ENCODE measurements at places on chromosomes 11 and 22.

DNA sequence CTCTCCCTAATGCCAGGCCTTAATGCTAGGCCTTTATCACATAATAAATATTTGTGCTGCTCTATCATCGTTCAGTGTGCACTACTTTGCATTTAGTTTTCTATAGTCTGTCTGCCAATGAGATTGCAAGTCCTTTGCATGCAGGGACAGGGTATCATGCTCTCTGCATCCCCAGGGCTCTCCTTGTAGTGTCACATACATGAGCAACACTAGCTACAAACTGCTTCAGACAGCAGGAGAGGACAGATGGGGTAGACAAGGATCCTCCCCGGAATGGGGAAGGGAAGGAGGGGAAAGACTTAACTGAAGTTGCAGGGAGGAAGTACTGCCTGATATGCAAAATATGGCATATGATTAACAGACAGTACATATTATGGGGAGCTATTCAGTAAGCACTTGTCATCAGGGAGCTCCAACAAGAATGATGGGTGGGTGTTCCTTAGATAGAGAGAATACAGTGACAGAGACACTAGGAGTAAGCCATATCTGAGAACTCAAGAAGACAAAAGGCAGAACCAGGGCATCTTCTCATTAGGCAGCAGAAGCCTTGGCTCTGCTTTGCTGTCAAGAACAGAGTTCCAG is 42.8 kb downstream of the ZNF202 start:
- no peak for DNase-seq

DNA sequence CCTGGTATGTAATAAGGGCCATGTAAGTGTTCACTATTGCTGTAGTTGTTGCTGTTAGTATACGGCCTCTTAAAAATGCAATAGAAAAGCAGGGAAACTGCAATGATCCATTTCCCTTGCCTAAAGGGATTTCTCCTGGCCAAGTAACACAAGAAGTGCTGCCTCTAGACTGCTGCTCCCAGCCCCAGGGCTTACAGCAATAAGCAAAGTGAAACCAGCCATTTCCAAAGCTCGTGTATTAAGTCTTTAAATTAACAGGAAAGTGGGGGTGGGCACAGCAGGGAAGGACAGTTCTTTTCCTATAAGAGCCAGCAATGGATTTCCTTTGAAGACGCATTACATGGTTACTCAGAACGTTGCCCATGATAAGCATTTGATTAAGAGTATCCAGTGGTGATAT is 36.9 kb upstream of the WT1 start:
- DNase-seq: no peak

DNA sequence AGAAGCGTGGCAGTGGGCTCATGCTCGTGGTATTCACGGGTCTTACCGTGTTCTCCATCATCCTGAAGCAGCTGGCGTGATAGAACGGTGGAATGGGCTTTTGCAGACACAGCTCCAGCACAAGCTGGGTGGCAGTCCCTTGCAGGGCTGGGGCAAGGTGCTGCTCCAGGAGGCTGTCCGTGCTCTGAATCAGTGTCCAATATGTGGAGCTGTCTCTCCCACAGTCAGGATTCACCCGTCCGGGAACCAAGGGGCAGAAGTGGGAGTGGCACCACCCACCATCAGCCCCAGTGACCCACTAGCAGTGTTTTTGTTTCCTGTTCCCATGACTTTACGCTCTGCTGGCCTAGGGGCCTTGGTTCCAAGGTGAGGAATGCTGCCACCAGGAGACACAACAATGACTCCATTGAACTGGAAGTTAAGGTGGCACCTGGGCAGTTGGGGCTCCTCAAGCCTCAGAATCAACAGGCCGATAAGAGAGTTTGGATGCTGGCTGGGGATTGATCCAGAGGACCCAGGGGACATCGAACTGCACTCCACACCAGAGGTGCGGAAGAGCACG is 16.9 kb upstream of the CD81 start:
- DNase-seq: no peak

DNA sequence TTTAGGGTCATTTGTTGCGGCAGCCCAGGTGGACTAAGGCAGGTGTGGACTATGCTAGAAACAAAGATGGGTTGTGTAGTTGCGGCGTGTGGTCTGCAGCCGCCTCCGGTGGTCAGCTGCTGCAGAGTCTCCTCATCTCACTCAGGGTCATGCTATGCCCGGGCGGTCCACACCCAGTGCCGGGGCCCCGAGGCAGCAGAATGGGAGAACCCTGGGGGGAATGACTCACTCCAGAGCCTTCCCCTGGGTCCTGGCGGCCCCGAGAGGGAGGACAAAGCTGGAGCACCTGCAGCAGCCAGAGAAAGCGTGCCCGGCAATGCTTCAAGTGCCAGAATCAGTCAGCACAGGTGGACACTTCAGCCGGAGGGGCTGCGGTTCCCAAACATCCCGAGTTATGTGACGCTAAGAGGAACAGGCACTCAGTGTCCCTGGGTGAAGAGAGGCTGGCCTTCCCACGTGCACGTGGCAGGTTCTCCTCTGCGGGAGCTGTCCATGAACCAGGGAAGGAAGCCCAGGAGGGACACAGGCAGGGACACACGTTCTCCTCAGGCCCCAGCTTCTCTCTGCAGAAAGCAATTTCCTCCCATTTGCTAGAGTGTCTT is 289.6 kb upstream of the B3GAT1 start:
- no peak for DNase-seq

GRCh38 chr11:95088946-95089619 is 563 bp upstream of the ENDOD1 start:
- DNase-seq: no peak

- DNase-seq: no peak
These were observed 178.5 kb upstream of the ZBED5 start for GRCh38 chr11:11036185-11036847.

GRCh38 chr11:86623041-86623621 is 49.3 kb downstream of the ME3 start:
- no peak for DNase-seq

DNA sequence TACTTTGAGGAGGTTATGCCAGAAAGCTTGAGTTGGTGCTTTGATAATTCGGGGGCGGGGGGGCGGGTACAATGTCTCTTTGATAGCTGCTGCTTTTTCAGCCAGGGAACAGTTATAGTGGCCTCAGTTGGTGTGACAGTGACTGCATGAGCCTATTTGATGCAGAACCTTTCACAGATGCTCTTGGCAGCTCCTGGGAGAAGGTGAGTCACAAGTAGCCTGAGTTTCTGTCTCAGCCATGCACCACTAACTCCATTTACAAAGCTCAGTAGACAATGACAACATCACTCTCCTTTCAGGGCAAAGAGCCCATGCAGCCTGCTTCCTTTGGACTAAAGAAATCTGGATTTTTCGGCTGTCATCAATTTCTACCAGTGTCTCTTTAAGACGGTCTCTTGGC is 42.1 kb upstream of the SEZ6L start:
- DNase-seq: no peak

DNA sequence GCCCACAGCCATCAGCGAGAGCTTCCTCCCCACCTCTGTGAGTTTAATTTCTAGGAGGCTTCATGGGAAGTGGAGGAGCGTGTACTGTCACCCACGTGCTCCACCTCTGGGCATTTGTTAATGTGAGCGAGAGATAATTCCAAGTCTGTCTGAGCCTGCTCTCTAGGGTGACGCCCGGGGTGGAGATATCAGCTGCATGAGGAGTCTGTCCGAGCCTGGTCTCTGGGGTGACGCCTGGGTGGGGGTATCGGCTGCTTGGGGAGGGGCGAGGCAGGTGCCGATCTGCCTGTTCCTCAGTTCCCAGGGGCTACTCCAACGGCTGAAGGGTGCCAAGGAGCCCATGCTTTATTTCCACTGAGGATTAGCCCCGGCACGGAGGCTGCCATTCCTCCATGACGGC is 735.0 kb downstream of the BRD1 start:
- no peak for DNase-seq

DNA sequence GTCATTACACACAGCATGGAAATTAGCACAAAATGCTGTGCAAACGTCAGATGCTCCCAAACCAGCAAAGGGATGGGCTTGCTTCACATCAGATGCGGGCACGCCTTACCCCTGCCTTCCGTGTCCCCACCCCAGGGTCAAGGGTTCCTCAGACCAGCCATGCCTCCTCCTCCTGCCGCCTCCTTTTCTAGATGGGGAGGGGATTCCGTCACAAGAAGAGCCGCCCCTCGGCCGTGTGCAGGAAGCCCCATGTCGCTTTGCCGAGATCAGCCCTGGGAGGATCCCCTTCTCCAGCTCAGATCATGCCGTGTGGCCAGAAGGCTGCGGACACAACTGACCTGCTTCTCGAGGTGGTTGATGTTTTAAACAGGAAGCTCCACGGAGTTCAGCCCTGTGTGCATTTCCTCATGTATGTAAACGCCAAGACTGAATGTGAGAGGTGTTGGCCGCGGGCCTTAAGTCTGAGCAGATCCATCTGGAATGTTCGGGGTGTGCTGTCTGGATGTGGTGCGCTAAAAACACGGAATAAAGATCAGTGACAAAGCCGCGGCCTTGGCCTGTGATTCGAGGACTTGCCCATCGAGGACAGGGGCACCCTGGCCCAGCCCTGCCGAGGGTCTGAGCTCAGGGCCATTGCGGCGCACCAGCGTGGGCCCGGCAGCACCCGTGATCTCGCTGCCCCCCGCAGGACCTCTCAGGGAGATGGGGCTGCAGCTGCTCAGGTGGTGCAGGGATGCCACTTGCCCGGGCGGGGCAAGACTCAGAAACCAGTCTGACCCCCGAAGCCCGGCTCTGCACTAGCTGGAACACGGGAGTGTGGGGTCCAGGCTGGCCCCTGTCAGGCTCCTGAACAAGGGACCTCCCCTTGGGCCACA is 412.9 kb downstream of the TBC1D22A start:
- no peak for DNase-seq

DNA sequence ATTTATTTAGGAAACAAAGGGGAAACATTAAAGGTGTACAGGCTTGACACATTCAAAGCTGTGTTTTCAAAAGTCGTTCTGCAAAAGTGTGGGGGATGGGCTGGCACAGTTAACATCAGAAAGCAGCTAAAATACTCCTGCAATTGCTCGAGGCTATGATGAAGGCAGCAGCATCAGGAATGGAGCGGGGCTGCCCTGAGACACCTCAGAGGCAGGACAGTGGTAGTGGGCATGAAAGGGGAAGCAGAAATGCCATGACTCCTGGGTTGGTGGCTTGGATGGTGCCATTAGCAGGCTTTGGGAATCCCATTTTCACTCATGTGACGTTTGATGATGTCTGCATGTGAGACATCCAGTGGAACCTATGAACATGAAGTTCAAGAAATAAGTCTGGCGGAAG is 646 bp downstream of the NCAPD3 start:
- no peak for DNase-seq

DNA sequence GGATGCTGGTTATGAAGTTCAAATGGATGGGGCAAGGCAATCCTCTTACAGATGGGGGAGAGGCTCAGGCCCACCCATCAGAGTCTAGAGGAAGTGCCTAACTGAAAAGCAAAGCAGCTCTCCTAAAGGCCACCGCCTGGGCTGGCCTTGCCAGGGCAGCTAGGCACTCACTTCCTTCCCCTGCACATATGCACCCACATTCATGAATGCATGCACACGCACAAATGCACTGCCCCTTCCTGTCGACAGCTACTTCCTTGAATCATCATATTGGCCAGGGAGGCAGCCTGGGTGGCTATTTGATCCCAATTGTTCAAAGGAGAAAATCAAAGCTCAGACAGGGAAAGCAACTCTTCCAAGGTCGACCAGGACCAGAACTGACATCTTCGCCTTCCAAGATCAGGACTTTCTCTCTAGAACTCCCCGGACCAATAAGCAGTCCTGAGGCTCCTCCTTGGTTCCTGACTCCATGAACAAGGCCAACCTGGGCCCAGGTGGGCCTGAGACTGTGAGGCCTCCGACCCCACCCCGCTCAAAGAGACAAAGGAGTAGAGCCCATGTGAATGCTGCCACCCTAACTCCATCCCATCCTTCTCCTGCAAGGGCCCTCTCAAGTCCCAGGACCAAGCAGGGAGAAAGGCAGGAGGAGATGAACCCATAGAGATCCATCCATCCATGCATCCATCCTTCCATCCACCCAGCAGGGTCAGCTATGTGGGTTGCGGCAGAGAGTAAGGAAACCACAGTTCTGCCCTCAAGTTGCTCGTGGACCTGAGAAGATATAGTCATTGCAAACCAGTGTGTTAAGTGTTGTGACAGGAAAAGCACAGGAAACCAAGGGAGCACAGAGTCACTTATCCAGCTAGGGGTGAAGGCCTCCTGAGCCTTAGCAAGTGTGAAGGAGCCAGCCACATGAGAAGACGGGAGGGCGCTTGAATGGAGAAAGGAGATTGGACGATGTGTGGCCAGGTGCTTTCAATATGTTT is 35.4 kb upstream of the LMO1 start:
- DNase-seq: no peak

DNA sequence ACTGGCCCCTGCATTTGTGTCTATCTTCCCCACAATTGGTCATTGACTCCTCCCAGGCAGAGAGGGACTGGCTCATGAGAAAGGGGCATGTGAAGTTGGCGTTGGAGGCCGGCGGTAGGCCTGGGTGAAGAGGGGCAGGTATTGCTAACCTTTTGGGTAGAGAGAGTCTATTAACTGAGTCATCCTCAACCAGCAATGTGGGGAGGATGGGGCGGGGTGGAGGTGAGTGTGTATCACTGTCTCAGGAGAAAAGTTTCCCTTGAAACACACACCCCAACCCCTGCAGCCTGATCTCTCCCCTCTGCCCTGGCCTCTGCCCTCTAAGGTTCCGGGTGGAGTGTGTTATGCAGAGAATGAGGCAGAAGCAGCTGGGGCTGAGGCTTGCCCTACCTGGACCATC is 60.1 kb upstream of the PHF21B start:
- no peak for DNase-seq

- no peak for DNase-seq
These were observed 8.0 kb upstream of the POU2F3 start for GRCh38 chr11:120231963-120232362.

GRCh38 chr11:35629914-35630313 is 11.7 kb downstream of the FJX1 start:
- DNase-seq: no peak

- DNase-seq: no peak
These were observed 78.1 kb downstream of the GALNT18 start for GRCh38 chr11:11543656-11544055.

DNA sequence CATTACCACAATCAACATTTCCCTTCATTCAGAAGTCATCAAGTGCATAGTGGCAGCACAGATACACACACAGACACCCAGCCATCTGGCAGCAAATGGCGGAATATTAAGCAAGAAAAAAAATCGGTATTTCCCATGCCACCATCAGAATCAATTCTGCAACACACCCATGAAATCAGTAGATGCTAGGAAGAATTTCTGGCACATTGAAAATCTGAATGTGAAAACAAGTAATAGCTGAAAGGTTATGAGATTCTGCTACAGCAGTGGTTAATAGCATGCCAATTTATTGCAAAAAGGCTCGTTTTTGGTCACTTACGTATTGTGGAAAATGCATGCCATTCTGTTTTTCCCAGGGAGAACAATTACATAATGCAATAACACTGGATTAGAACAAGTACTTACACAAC is 91.1 kb downstream of the PICALM start:
- no peak for DNase-seq

GRCh38 chr11:65212226-65212801 is 30.6 kb downstream of the CAPN1 start:
- no peak for DNase-seq

DNA sequence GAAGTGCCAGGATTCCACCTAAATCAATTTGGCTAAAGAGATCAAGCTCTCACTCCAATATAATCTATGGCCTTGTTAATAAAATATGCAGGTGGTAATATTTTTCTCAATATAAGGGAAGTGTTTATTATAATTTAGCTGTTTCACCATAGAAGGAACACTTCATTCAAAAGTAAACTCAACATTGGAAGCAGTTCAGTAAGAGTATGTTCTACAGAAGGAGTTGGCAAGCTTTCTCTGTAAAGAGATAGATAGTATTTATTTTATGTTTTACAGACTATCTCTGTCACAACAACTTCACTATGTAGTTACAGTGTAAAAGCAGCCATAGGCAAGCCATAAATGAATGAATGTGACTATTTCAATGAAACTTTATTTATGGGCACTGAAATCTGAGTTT is 313.6 kb upstream of the ANO3 start:
- no peak for DNase-seq
